ENCODE measurements at places on chromosomes 13 and 19.

GRCh38 chr19:44142059-44142433 lies 692 bp downstream of the ZNF234 start:
- no peak for DNase-seq

DNA sequence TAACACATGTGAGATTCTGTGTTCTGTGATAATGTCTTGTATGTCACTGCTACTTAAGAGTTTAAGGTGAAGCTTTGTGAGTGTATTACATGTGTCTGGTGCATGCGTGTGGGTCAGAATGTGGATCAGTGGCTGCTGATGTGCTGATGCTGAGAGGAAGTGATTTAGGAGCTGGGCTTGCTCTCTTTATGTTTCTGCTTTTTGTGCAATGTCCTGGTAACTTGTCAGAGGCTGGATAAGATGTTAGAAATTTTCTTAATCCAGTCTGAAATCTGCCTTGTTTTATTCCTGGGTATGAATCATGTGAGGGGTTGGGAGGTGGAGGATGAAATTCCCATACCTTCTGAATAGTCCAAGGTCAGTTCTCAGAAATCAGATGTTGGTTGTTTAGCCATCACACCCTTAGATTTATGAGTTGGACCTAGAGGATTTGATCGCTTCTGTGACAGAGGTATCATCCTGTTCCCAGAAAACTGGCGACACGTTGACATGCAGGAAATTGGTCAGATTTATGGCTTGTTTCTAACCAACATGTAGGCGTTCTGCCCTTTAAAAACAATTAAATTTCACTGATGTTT lies 24.5 kb upstream of the CXCL17 start:
- no peak for DNase-seq

- no peak for DNase-seq
Measured at GRCh38 chr13:60035874-60036273, 127.9 kb downstream of the DIAPH3 start.

- no peak for DNase-seq
Measured at GRCh38 chr19:16295057-16295456, 29.6 kb upstream of the KLF2 start.

DNA sequence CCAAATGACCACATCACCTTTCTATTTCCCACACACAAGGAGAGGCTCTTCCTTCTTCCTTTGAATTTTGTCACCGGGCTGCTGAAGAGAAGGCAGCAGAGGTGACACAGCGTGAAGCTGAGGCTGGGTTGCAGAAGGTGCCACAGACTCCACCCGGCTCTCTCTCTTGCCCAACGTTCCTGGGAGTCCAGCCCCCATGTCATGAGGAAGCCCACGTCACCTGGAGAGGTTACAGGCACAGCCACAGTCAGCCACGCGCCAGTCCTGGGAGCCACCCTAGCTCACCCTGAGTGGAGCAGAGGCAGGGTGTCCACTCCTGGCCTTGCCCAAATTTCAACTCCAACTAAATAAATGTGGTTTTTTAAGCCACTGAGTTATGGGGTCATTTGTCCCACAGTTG lies 4.8 kb upstream of the TMEM255B start:
- no peak for DNase-seq

DNA sequence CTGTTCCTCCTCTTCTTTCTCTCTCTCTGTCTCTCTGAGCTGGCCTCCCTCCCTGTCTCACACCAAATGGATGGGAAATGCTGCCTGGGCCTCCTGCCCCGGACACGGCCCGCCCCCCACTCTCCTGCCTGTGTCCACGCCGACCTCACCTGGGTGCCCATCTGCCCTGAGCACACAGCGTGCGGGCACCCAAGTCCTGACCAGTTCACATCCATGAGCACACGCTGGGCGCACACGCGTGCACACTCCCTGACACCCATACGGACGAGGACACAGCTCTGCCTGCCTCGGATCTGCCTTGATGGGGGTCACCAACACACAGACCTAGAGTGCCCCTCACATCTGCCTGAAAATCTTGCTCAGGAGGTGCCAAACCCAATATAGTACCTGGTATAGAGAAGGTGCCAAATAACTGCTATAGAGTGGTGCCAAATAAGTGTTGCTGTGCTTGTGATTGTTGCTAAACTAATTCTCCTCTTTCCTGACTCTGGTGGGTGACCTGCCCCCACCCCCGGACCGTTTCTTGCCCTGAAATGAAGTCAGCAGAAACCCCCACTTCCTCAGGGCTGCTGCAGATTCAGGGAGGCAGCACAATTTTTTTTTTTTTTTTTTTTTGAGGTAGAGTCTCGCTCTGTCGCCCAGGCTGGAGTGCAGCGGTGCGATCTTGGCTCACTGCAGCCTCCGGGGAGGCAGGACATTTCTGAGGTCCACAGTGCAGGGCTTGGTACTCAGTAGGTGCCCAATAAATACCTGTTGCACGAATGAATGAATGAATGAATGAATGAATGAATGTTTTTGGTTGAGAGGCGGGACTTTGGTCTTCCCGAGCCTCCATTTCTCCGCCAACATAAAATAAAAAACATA lies 4.6 kb downstream of the NFIC start:
- DNase-seq, result no peak

- no peak for DNase-seq
Measured at GRCh38 chr19:56355517-56355916, 37.8 kb downstream of the ZNF582 start.

GRCh38 chr19:38142176-38143035 lies 81.6 kb downstream of the DPF1 start:
- DNase-seq, result no peak

DNA sequence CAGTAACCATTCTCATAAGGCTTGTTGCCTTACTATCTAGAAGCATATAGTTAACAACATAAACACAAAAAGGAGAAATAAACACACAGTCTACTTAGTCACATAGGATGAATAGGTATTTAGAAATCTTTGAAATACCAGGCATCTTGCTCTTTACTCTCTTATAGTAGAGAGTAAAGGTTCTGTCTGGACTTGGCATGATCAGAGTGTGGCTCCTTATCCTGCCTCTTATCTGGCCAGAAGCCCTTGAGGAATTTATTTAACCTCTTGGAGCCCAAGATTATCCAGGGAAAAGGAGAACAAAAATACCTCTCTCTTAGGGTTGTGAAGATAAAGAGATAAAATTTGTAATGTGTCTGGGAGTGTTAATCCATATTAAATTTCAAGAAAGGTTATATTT lies 100.2 kb upstream of the MBNL2 start:
- no peak for DNase-seq

DNA sequence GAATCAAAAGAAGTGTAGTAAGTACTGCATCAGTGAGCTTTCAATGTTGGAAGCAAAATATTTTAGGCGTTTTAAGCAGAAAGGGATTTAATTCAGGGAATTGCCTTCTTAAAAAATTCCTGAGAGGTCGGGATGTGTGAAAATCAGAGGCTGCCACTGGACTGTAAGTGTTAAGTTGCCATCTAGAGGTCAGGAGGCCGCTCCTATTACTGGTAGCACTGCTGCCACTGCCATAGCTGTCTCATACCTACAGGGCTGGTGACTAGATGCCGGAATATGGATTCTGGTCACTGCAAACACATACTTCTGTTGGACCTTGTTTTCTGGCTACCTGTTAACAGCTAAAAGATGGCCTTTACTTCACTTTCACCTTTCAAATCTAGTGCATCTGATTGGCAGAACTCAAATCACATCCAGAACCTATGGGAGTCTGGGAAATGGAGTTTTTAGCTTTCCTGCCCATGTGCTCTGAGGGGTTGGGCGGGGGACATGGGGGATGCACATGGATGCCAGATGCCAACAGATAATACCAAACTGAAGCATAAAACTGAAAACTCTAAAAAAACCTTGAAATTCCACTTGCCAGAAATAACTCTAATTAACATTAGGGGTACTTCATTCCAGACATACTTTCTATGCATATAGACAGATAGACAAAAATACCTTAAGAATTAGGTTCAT lies 29.8 kb downstream of the DGKH start:
- no peak for DNase-seq

GRCh38 chr19:4414144-4414799 lies 11.8 kb downstream of the CHAF1A start:
- DNase-seq, result no peak

DNA sequence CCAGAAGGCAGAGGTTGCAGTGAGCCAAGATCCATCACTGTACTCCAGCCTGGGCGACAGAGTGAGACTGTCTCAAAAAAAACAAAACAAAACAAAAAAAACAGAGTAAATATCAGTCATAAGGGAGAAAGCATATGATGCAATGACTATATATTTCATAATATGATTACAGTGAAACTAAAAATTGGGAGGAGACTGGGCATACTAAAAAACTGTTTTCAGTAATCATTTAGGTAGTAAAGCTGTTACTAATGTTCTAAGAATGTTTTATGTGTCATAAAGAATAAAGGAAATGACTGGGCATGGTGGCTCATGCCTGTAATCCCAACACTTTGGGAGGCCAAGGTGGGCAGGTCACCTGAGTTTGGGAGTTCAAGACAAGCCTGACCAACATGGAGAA lies 15.9 kb downstream of the ZNF573 start:
- DNase-seq, result no peak

- no peak for DNase-seq
Measured at GRCh38 chr13:44108331-44108858, 228.7 kb downstream of the LACC1 start.

- DNase-seq, result no peak
Measured at GRCh38 chr19:7069904-7070226, 362 bp downstream of the ZNF557 start.

DNA sequence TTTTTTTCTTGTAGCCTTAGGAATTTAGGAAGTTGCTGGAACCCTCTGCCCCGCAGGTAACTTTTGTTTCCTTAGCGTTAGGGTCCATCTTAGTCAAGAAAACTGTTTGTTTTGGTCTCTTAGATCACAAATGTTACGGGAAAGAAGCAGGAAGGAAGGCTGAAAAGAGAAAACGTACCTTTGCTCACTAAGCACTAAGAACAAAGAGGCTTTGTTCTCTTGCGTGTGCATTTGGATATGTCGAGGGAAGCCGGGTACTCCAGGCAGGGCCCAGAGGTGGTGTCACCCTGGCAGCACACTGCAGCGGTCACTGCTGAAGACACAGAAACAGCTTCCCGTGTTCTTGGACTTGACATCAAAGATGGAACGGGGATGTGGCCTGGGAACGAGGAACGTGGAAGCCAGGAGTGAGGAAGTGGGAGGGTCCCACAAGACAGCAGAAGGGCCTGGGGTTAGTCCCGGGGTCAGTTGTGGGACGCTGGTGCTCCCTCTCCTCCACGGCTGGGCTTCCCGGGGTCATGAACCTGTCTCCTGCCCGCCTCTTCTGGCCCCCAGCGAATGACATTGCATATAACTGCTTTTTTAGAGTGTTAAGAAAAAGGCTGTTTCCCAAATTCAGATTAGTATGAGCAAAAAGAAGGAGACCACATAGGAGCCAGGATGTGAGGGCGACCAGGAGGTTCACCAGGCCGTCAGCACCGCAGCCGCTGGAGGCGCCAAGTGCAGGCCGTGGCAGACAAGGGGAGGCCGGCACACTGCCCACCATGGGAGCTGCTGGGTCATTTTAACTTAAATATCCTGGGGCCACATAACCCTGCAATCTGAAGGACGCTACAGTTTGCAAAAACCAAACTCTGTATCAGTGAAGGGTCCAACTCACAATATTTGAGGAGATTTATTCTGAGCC lies 31.6 kb downstream of the ATP11A start:
- no peak for DNase-seq

DNA sequence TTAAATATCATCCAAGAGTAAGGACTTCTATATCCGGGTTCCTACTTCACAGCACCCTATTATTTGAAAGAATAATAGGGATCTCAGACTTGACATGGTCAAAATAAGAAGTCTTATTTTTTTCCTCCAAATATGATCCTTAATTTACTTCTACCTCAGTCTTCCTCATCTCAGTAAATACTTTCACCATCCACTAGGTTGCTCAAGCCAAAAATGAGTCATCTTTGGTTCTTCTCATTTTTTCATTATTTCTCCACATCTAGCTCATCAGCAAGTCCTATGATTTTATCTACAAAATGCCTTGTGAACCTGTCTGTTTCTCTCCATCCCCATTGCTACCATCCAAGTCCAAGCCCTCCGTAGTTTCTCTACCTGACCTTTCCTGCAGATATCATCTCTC lies 121.9 kb upstream of the GJB6 start:
- DNase-seq, result peak; percentile 30

DNA sequence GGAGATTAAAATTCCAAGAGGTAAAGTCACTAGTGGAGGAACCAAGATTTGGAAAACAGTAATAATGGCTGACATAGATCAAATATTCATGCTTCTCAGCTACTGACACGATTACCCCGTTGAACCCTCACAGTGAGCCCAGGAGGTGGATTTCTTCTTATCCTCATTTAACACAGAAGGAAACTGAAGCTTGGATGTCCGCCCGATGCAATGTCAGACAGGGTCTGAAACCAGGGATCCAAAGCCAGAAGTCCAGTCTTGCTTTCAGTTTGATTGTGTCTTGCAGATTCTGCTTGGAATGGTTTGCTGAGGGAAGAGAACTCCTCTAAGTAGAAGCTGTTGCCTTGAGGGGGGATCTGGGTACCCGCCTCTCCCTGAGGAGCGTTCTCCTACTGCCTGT lies 404.7 kb downstream of the KCNRG start:
- DNase-seq, result no peak

GRCh38 chr19:14393329-14393728 lies 12.1 kb downstream of the ADGRE5 start:
- no peak for DNase-seq

DNA sequence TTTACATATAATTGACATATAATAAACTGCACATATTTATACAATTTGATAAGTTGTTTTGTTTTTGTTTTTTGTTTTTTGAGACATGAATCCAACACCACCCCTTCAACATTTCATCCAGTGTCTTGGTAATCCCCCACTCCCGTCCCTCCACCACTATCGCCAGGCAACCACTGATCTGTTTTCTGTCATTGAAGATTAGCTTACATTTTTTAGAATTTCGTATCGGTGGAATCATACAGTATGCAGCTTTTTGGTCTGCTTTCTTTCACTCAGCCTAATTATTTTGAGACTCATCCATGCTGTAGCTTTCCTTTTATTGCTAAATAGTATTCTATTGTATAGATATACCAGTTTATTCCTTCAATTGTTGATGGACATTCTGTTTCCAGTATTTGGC lies 94.1 kb upstream of the FRY start:
- DNase-seq, result no peak

GRCh38 chr19:33905937-33906577 lies 109.4 kb downstream of the KCTD15 start:
- no peak for DNase-seq

GRCh38 chr13:99546878-99547277 lies 45.6 kb downstream of the TM9SF2 start:
- DNase-seq, result no peak

DNA sequence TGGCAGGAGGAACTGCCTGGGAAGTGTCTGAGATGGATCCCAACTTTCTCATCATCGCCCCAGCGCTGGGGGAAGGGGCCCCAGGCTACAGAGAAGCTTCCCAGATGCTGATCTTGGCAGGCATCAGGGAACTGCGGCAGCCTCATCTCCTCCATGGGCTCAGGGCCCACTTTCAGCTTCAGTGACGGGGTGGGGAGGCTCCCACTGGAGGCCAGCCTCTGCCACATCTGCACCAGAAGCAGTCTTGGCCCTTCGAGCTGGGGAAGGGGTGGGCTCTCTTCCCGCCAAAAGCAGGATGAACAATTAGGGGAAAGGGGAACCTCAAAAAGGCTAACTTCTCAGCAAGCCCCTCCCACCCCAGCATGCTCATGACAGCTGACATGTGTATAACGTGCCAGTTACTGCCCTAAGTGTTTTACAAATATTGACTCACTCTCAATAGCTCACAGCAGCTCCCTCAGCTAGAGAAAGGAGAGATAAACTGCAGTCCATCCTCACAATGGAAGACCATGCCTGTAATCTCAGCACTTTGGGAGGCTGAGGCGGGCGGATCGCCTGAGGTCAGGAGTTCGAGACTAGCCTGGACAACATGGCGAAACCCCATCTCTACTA lies 7.1 kb upstream of the S1PR2 start:
- DNase-seq, result no peak

Measured in GF-D8 (cell line).